Forelimb muscle (tissue), 1 donor: ENCODE measurements at places on chromosomes 3 and 15. TPM values are rescaled to one million over a fixed set of nuclear protein-coding genes. Genes with fewer than 3 reads are reported as not detected.

DNA sequence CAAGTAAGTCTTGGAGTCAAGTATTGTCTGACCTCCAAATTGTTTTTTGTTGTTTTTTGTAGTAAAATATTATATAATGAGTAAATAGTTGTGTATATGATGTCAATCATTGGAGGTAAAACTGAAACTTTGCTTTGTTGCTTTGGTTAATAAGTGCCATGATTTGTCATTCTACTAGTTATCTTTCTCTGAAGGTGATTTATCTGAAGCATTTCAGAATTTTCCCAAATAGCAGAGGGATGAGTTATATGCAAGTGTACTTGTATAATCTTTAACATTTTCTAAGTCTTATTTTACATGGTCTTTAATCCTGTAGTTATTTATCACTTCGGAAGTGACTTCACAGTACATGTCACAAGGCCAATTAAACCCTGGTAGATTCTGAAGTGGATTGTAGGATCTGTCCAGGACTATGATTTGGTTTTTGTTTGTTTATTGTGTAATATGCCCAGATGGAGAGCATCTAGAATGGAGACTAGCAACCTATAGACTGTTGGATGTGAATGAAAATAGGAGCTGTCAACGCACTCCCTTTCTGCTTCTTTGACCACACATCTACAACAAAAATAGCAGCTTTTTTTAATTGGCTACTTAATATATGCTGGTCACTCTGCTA, 93.1 kb upstream of the SAMMSON start:
- DNase-seq, result no peak

- DNase-seq, result no peak
These were observed 4.4 kb downstream of the CYP19A1 start for GRCh38 chr15:51334011-51334451.

- no peak for DNase-seq
These were observed 17.8 kb upstream of the CLDN1 start for GRCh38 chr3:190340071-190340470.

DNA sequence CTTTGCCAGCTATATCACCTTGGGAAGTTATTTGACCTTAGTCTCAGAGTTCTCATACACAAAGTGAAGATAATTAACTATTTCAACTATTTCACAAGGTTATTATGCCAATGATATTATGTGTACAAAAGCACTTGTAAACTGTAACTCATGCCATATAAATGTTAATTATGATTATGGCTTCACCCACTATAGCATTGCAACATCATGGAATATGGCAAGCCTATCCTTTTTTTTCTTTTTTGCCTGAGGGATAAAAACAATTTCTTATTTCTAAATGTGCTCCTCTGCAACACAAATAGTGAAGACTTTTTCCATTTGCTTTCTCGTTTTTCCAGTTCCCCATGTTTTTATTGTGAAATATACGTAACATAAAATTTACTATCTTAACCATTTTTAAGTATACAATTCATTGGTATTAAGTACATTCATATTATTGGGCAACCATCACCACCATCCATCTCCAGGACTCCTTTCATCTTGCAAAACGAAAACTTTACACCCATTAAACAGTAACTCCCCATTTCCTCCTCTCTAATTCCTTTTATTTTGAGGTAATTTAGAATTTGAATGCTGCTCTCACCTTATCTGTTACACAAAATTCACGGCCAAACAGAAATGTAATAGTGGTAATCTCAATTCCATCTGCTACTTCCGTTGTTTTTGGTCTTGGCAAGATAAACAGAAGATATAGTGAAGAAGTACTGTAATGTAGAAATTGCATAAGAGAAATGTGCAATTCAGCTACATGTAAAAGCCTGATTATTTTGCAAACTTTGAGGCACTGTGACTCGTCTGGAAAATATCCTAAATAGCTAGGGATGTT, 46.3 kb downstream of the NANOGP8 start:
- DNase-seq, result no peak

GP5 gene
- polyA plus RNA-seq, result 0.35 TPM
